ENCODE measurements at places on chromosomes 2 and 18.

DNA sequence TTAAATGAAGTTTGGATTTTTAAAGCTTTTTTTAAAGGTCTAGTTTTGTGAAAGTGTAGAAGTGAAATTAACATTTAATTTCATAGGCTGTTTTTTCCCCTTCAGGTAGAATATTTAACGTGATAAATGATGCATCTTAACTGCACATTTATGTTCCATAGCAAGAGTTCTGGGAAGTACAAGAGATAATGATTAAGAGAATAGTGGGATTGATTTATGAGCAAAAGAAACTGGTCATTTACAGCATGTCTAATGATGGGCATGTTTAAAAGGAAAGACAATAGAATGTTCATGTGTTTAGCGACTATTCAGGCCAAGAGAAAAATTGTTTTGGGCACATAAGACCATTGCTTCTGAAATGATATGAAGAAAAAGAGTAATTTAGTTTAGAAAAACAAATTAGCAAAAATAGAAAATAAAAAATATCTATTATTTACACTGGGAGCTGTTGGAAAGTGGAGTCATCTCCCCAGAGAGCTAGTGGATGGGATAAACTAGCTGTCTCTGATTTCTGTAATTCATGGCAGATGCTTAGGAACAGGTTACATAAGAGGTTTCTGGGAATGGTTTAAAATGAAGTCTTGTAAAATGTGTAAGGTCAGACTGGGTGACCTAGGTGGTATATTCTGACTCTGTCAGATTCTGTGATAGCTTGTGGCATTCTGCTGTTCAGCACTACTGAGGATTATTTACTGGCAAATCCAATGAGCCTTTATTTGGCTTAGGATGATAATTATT lies 60.7 kb downstream of the WDR7 start:
- DNase-seq, result no peak

DNA sequence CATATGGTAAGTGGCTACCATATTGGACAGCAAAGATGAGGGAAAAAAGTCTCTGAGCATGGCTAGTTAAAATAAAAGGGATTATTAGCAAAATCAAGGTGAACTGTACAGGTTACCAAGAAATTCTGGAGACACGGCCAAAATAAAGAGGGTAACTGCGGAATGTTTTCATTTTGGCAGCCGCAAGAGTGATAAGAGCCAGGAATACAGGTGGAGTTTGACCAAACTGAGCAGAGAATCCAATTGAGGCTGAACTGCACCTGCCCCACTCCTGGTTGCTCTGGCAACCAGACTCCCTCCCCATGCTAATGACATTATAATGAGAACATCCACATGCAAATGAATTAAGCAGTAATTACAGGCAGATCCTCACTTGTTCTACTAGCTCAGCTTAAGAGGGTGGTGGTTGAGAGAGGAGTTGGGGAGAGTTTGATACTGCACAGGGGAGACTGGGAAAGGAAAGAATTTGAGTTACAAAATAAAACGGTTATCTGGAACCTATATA lies 18.8 kb upstream of the EPHA4 start:
- no peak for DNase-seq

DNA sequence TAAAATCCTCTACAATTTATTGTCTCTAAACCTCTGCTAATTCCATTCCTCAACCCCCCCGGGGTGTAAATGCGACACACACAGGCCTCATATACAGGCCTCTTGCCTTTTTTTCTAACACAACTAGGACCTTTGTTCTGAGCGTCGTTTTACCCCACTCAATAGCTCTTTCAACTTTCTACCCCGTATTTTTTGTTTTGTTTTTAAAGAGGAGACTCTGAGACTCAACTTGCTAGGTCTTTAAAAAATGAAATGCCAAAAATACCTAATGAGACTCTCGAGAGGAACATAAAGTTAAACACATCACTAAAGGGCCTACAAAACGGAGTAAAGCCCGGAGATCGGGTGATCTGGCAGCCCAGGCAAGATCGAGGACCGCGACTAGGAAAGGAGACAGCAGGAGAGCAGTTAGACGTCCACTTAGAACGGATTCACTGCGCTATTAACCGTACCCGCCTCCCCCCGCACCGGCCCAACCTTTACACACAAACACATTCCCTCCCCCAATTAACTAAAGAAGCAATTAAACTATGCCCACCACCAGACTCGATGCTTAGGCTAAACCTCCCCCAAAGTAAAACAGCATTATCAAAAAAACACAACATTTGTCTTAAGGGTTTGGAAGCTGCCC lies 1.7 kb downstream of the TRIP12 start:
- DNase-seq, result no peak

DNA sequence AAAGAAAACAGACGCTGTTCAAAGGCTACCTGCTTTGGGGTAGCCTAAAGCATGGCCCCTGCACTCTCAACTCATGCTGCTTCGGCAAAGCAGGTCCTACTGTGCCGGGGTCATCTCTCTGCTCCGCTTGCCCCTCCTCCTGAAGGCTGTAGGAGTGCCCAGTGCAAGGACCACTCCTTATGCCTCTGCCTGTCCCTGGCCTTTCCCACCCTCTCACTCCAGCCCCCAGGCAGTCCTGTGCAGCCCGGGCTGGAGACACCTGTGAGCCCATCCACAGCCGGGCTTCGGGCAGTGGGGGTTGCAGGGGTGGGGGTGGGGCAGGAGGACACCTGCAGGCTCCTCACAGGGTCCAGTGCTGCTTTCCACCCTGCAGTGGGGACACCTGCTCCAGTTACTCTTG lies 69.1 kb downstream of the ACKR3 start:
- no peak for DNase-seq

DNA sequence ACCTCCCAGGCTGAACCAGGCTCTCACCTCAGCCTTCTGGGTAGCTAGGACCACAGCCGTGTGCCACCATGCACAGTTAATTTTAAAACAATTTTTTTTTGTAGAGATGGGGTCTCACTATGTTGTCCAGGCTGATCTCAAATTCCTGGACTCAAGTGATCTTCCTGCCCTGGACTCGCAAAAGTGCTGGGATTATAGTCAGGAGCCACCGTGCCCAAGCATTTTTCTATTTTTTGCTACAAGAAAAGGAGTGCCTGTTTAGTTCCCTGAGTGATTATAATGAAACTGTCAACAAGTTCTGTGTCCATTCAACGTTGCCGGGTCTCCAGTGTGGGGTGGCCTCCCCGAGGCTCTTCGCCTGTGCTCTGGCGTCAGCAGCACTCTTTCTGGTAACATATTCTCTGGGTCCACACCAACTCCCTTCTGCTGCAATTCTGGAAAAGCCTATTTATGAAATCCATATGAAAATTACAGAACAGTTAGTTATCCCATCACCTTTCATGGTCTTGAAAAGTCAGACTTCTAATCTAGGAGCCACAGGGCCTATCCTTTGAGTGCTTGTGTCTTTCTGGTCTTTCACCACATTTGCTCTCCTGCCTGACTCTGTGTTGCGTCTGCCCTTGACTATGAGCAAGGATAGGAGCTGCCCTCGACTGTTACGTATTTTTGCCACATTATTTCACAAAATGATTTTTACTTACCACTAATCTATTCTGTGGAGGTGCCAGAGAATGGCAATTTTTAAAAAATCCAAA lies 172.7 kb downstream of the SOCS6 start:
- no peak for DNase-seq

- DNase-seq, result no peak
These were observed 272.2 kb downstream of the OSR1 start for GRCh38 chr2:19086231-19086651.

GRCh38 chr2:10935953-10936942 lies 24.5 kb downstream of the KCNF1 start:
- DNase-seq, result no peak

- no peak for DNase-seq
These were observed 150.2 kb downstream of the NCKAP5 start for GRCh38 chr2:133418021-133418420.

Data from putamen (tissue), 1 donor.